ENCODE measurements at places on chromosomes 1 and 21.
A peak's percentile ranks its signal among the peaks of the same experiment; 100 is the strongest.

- no peak for DNase-seq
These were observed 71.3 kb upstream of the PRDX6 start for GRCh38 chr1:173405834-173406233.

- DNase-seq: peak; percentile 80
These were observed 17.3 kb downstream of the CA6 start for GRCh38 chr1:8962812-8963530.

DNA sequence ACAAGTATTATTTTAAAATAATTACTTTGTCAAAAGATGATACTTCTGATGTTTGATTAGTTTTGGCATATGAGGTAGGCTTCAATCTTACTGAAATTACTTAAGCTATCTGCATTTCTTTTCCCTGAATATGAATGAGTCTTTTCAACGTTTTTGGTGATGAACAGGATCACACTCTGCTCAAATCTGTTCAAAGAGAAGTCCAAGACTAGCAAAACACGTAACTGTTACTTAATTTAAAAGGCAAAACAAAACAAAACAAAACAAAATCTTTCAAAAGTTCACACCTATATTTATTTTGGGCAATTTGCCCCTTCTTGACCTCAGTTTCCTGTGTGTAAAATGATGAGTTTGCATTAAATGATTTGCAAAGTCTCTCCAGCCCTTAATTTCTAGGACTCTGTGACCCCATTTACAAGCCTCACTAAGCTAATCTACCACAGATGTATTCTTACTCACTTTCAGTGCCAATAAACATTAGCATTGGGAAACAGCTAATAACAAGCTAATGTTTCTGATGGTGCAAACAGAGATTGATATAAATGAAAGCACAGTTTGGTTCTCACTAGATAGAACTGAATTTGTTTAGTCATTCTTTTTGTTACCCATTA lies 865.4 kb downstream of the LTN1 start:
- no peak for DNase-seq

DNA sequence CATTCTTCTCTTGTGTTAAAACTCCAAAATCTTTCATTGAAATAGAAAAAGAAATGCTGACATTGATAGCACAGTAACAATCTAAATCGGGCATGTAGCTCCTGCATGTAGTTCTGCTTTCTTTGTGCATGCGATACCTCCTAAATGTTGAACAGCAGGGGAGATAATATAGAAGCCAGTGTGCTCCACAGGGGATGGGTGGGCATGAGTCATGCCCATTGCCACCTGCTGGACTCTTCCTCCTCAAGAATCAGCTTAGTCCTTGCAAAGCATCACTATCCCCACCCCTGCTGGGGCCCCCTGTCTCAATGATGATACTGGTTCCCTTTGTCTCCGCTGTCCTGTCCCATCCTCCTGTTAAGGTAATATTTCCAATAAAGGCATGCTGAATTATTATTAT lies 203.0 kb downstream of the RWDD3 start:
- DNase-seq: no peak

DNA sequence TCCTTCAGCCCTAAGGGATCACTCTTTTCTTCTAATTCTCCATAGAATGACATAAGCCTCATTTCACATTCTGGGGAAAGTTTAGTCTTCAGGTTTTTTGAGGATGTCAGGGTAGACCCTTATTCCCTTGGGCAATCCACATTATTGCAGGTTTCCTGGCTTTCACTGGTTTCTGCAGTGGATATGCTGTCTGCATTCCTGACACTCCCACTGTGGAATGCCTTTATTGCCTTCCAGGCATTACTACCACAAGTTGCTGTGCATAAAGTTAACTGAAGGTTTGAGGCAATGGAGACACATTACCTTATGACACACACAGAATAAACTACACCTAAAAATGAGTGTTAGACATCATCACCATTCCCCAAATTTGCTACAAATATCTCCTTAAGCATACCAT lies 12.7 kb downstream of the FASLG start:
- no peak for DNase-seq

GRCh38 chr1:11925938-11926292 lies 312 bp downstream of the KIAA2013 start:
- DNase-seq: no peak

DNA sequence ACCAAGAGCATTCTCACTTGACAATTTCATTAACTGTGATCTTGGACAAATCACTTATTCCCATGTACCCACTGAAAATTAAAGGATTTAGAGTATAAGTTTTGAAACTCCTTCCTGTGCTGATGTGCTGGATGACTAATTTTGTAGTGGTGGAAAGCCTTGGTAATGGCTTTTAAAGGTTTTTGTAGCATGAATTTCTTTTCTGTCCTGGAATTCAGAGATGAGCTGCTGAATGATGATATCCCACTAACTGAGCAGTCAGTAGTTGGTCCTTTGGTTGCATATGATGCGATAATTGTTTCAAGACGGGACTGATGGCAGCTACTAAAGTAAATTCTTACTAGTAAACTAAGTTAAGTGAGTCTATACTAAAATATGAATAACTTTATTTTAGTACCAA lies 5.2 kb downstream of the RPL5 start:
- no peak for DNase-seq

GRCh38 chr1:1100296-1100695 lies 15.6 kb downstream of the C1orf159 start:
- DNase-seq: no peak

GRCh38 chr21:46247699-46248421 lies 19.3 kb upstream of the LSS start:
- no peak for DNase-seq

GRCh38 chr1:41641475-41641814 lies 157.0 kb upstream of the EDN2 start:
- DNase-seq: no peak

DNA sequence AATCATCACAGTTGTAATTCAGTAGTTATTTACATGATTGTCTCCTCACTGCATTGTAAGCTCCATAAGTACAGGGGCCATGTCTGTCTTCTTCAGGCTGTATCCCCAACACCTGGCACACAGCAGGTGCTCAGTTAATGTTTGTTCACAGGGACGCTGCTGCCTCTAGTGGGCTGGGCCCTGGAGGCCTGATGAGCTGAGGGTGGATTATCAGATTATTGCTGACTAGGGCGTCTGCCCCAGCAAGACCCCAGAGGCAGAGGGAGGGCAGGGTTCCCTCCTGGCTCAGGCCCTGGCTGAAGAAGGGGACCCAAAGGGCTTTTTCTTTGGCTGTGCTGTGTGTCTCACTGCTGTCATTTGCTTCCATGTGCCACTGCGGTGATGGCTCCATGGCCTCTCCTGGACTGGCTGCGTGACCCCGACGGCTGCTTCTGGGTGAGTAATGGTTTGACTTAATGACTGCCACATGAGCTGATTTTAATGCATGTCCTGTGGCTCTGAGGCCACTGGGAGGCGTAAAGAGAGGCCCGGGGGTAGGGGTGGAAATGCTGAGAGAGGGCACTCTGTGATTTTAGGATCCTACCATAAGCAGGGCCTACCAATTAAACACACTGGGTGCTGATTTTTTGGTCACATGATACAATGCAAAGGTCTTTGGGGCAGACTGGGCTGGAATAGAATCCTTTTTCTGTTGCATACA lies 20.8 kb upstream of the EPB41 start:
- DNase-seq: peak; percentile 48

- DNase-seq: no peak
These were observed 18.3 kb upstream of the ITLN2 start for GRCh38 chr1:160972939-160973338.

- no peak for DNase-seq
These were observed 202.9 kb downstream of the TBX15 start for GRCh38 chr1:118785246-118785645.

- no peak for DNase-seq
These were observed 3.0 kb downstream of the VAMP4 start for GRCh38 chr1:171738911-171739310.

GRCh38 chr1:61754545-61754944 lies 12.3 kb downstream of the PATJ start:
- DNase-seq: no peak

DNA sequence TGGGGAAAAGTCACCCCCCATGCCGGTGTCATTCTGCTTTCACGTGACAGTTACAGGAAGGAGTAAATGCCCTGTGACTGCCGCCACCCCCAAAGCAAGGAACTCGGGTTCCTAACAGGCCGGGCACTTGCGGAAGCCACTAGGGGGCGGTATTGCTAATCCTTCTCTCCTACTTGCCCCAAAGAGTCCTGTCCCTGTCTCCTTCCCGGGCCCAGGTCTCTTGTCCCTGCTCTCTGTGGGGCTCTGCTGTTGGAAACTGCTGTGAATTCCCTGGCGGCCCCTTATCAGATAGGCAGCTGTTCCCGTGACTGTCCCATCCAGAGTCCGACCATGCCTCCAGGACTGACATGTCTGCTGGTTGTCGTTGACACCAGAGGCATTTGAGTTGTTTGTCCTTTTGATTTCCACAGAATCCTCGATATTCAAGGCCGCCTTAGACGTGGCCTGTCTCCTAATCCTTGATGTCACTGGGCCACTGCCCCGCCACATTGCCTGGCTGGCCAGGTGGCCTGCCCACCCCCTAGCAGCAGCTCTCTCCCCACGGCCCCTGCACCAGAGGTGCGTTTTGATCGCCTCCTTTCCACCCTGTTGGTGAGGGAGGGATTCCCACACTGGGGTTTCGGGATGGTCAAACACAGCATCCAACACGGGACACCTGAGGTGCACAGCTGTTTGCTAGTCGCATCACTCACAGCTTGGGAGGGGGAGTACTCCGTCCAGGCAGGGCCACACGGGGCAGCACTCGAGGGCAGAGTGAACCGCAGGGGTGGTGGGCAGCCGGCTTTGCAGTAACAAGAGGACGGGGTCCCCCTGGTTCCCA lies 37.3 kb downstream of the CHAF1B start:
- DNase-seq: peak; percentile 59

DNA sequence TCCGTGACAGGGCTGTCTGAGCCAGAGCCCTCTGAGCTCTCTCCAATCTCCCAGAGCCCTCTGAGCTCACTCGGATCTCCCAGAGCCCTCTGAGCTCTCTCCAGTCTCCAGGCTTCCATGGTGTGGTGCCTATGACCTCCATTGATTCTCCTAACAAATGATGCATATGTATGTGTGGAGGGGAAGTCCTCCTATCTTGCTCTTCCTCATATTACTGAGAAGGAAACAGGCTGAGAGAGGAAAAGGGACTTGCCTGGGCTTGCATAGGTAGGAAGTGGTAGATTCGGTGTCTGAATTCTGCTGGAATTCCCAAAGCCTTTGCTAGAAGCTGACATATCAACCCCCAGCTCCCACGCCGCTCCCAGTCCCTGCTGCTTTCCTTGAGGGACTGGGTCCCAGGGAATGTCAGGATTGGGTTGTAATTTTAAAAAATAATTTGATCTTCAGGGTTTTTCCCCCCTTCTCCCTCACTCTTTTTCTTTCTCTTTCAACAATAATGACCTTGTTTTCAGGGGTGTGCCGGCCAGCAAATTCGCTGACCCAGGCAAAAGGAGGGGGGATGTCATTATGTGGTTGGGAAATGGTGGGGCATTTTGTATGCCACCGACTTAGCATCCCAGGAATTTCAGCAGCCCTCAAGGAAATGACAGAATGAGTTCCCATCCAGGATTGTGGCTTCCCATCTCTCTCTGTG lies 42.3 kb upstream of the RUNX3 start:
- DNase-seq: no peak

DNA sequence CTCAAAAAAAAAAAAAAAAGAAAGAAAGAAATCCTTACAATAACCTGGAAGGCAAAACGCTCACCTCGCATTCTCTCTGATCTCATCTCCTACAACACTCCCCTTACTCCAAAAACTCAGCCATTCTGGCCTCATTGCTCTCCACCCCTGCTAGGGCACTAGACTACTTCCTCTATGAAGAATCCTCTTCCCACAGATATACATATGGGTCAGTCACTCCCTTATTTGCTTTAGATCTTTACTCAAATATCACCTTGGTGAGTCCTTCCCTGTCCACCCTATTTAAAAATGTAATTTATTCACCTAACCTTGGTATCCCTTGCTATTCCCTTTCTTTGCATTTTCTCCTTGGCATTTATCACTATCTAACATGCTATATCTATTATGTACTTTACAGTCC lies 24.6 kb upstream of the KIF1B start:
- no peak for DNase-seq

DNA sequence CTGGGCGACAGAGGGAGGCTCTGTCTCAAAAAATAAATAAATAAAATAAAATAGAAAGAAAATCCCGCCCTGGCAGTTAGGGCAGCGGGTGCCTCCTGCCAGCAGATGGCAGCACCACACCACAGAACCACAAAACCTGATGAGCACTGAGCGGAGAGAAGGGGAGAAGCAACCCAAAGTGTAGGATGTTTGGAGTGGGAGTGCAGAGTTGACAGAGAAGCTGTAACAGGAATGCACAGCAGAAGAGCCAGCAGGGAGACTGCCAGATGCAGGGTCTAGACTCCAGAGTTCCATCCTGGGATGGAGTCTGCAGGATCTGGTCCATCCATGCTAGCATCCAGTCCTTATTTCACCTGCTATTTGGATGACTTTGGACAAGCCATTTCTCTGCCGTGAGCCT lies 29.7 kb upstream of the KIRREL1 start:
- peak; percentile 55 for DNase-seq

DNA sequence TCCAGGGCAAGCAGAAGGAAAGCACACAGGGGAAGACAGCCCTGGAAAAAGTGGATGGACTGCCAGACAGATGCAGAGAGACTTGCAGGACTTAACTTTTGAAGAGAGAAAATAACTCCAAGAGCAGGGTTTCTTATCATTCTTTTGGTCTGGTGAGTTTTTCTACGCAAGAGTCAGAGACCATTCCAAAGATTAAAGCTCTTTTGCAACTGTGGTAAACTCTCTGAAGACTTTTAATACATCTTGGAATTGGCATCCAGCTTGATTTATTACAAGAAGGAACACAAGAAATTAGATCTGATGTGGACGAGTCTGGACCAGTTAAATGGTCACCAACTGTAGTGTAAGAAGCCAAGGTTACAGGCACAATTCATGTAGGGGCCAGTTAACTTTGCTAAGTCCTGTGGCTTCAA lies 153.4 kb downstream of the SIPA1L2 start:
- DNase-seq: no peak

DNA sequence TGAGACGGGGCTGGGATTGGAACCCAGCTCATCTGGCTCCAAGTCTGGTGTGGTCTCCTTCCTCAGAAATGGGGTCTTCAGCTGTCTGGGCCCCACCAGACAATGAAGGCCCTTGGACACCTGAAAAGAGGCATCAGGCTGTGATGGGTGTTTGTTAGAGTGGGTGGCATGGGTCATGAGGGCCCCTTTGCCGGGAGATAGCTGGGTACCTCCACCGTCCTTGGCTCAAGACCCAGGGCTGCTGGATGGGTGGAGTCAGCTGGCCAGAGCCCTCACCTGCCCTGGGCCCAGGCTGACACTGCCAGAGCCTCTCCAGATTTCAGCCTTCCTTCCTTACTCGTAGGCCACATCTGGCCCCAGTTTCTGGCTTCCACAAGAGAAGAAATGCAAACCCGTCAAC lies 13.4 kb upstream of the TTC22 start:
- DNase-seq: no peak

DNA sequence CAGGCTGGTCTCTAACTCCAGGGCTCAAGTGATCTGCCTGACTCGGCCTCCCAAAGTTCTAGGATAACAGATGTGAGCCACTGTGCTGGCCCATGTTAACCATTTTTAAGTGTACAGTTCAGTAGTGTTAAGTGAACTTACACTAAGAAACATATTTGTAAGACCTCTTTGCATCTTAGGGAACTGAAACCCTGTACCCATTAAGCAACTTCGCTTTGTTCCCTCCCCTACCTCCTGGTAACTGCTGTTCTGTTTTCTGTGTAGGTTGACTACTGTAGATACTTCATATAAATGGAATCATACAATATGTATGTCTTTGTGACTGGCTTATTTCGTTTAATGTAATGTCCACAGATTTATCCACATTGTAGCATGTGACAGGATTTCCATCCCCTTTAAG lies 11.0 kb downstream of the NUDC start:
- no peak for DNase-seq
